ENCODE measurements at places on chromosomes 13 and 19.

GRCh38 chr13:101838323-101838722, 385.8 kb downstream of the ITGBL1 start:
- no peak overlapping the region for H3K4me3 ChIP-seq
- H3K27me3 ChIP-seq: no peaks in the 10 kb centered on the region
- no peak for DNase-seq
- no peaks in the 10 kb centered on the region for H3K36me3 ChIP-seq

- peaks cover 15% of the 10 kb centered on the region for H3K4me1 ChIP-seq
- DNase-seq: peak; percentile 78
- H3K4me3 ChIP-seq: no peak overlapping the region
- H3K27ac ChIP-seq: peak overlapping the region; percentile 68
- no peaks in the 10 kb centered on the region for H3K27me3 ChIP-seq
- H3K36me3 ChIP-seq: no peaks in the 10 kb centered on the region
Measured at GRCh38 chr19:38277969-38278680, 13.8 kb downstream of the SPINT2 start.

DNA sequence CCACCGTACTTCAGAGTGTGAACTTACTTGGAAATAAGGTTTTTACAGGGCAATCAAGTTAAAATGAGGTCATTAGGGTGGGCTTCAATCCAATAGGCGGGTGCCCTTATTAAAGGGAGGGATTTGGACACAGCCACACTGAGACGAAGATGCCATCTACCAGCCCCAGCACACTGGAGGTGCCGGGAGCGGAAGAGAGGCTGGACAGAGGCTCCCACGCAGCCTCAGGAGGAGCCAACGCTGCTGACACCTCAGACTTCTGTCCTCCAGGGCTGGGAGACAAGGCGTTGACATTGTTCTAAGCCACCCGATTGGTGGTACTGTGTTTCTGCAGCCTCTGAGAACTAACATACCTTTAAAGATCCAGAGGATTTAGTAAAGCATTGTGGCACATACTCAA, 12.6 kb upstream of the RAB20 start:
- H3K36me3 ChIP-seq: no peaks in the 10 kb centered on the region
- H3K4me1 ChIP-seq: no peaks in the 10 kb centered on the region
- H3K27ac ChIP-seq: no peak overlapping the region
- DNase-seq: no peak

- H3K4me1 ChIP-seq: peaks cover 2% of the 10 kb centered on the region
- DNase-seq: no peak
- H3K27me3 ChIP-seq: no peaks in the 10 kb centered on the region
- H3K36me3 ChIP-seq: no peaks in the 10 kb centered on the region
- H3K27ac ChIP-seq: no peak overlapping the region
Measured at GRCh38 chr19:35671818-35672217, 5.5 kb downstream of the UPK1A start.

GRCh38 chr13:24717217-24717616, 37.0 kb downstream of the ATP12A start:
- H3K4me3 ChIP-seq: no peak overlapping the region
- no peaks in the 10 kb centered on the region for H3K36me3 ChIP-seq

Data from ovary (tissue), 10 donors.